Cortex of kidney (tissue), 1 donor: ENCODE measurements at places on chromosomes 7 and 10.

DNA sequence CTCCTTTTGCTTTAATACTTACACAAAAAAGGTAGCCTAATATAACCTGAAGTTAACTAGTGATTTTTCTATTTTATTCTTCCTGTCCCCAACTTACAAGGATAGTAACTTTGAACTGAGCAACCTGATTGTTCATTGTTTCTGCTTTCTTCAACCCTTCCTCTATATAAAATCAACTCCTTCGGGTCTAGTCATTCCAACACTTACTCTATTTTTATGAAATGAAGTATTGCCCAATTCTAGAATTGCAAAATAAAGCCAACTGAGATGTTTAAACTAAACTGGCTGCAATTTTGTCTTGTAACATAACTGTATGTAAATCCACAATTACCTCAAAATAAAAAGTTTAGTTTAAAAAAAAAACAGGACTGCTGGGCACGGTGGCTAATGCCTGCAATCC, 20.3 kb upstream of the DNA2 start:
- no peak for DNase-seq

DNA sequence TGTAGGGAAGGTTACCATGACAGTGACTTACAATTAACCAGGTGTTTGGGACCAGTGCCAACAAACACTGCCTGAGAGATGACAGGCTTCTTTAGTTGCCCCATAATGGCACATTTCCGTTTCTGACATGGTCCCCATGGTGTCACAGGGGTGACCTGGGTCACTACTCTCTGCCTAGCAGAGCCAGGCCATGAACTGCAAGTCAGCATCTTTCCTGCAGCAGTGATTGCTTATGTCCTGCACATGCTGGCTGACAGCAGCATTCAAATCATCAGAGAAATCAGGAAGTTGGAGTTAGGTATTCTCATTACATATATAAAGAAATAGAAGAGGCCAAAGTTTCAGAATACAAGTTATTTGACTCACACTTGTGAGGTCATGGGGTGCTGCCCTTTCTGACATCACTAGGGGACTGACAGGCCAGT, 47.1 kb upstream of the ZNRF2 start:
- no peak for DNase-seq

GRCh38 chr7:5491251-5492019, 67.8 kb upstream of the TNRC18 start:
- no peak for DNase-seq

- no peak for DNase-seq
These were observed 257.9 kb downstream of the PTEN start for GRCh38 chr10:88121361-88121760.

DNA sequence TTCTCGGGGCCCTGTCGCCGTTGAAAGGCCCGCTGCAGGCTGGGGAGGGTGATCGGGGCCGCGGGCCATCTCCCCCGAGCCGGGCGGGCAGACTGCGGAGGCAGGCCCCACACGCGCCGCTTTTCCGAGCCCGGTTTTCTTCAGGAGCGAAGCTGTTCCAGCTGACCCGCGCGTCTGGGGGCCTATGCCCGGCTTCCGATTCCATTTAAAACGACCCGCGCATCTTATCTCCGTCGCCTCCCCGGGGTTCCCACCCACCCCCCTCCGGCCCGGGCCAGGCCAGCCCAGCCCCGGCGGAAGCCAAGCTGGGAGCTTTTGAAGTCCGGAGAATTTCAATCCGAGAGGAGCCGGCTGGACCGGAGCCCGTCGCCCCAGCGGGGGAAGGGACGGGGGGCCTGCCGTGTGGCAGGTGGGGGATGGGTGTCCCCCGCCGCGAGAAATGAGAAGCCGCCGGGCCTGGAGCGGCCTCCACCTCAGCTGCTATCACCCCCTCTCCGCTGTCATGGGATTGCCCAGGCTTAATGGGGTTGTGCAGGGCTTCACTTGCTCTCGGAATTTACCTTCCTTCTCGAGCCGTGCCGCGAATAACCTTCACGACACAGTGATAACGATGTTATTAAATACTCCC, 3.1 kb upstream of the EVX1 start:
- no peak for DNase-seq

DNA sequence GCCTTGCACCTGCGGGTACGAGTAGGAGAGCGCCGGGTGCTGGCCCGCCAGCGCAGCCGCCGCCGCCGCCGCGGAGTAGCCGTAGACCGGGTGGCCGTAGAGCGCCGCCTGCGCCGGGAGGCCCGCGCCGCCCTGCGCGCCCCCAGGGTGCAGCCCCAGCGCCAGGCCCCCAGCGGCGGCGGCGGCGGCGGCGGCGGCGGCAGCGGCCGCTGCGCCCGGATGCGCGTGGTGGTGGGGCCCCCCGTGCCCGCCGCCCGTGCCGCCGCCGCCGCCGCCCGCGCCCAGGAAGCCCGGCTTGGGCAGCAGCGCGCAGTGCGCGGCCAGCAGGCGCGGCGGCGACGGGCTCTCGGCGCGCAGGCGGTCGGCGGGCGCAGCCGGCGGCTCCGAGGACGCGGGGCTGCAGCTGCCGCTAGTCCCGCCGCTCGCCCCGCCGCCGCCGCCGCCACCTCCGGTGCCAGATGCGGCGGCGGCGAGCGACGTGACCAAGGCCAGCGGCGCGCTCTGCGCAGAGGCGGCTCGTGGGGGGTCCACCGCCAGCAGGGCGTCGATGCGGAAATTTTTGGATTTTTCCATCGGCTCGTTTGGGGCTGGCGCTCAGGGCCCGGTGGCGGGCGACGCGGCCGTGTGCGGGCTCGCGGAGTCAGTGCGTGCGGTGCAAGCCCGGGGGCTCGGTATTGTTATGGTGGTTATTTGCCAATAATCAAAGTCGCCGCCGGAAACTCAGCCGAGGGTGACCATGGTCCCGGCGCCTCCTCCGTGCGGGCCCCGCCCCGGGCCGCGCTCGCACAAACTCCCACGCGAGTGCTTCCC, 480 bp downstream of the MNX1 start:
- no peak for DNase-seq

GRCh38 chr7:28784171-28784902, 173.8 kb downstream of the TRIL start:
- DNase-seq: no peak

DNA sequence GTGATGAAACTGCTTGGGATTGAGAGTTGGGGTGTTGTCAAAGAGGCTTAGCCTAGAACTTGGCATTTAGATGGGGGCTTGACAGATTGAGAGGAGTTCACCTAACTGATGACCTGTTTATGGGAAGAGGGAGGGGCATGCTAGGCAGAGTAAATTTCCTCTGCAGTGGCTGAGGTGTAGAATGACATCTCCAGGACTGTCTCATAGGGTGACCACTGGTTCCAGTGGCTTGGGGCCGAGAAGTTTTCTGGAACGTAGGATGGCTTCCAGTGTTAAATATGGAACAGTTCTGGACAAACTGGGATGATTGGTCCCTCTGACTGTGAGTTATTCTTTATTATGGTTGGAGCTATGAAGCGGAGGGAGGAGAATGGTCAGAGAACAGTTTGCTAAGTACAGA, 186.4 kb downstream of the PLXDC2 start:
- no peak for DNase-seq

- DNase-seq: no peak
These were observed 504.3 kb upstream of the VSTM2A start for GRCh38 chr7:54037873-54038272.

DNA sequence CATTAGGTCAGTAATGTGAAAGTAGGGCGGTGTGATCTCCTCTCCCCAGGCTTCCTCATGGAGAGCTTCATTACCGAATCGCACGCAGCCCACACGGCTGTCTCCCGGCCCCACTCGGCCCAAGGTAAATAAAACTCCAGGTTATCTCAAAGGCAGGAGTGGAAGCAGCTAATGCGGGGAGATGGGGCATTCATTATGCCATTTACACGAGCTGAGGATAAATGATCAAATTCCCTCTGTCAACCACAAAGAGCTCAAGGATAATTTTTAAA, 93.5 kb downstream of the ADARB2 start:
- DNase-seq: no peak

DNA sequence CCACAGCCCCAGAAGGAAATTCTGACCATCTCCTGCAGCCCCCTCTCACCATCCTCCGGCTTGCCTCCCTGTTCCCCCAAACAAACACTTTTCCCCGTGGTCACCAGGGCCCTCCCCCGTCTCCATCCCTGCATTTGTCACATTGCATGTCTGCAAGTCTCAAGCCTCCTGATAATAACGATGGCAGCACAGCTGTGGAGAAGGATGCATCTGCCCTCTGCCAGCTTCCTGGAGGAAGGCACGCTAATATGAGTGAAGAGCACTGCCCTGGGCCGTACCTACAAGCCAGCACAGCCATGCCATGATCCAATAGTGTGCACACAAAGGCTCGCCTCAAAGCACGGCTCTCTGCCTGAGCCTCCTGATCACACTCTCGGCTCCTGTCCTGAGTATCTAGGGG, 98.5 kb downstream of the SLIT1 start:
- DNase-seq: no peak

GRCh38 chr10:12480440-12480839, 131.1 kb downstream of the CAMK1D start:
- no peak for DNase-seq

DNA sequence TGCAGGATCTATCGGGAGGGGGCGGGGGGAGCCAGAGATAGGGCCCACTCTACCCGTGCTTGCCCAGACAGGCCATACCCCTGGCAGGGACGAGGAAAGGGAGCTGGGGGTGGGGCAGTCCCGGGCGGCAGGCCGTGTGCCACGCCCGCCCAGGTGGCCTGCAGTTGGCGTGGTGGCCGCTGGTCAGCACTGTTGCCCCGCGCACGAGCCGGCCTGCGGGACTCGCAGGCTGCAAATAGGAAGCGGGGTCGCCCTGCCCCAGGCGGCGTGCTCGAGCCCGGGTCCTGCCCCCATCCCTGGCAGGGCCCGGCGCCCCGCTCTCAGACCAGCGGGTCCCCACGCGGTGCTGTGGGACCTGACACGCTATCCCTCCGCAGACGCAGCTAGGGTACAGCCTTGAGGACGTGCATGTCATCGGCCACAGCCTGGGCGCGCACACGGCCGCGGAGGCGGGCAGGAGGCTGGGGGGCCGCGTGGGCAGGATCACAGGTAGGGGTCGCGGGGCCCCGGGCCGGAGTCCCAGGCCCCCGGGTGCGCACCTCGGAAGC, 6.7 kb downstream of the PNLIPRP2 start:
- no peak for DNase-seq

DNA sequence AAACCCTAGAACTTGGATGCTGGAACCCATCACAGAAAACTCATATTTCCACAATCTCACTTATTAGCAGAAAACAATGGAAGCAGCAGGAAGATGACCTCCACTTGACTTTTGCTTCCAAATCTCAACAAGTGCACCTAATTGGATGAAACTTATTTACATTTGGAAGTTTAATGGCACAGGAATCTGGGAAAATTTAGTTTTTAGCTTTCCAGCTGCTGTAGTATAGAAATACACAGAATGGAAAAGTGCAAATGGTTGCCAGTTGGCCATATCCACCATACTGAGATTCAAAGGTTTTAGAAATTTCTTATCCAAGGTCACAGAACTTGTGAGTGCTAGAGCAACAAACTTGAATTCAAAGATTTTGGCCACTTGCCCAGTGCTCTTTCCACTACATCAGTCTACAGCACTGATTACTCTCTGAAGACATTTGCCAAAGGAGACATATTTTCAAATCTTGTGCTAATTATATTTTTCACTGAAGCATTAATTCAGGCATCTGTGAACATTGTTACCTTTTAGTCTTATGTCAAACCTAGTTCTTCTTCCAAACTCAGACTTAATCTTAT, 9.3 kb upstream of the AHR start:
- DNase-seq: no peak

- DNase-seq: no peak
These were observed 949.4 kb upstream of the POT1 start for GRCh38 chr7:125878988-125879387.

DNA sequence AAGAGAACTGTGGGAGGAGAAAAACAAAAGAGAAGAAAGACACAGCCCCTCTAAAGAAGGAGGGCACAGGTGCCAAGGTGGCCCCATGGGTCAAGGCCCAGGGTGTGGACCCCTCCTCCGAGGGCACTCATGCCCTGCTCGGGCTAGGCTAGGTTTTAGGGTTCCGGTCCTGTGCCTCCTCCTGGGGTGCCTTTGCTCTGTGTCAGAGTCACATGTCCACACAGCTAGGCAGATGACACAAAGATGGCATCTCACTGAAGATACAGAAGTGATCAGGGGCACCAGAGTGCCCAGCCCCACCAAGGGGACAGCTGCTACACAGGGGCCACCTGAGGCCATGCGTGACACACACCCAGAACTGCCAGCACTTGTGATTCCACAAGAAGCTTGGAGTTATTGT, 116.4 kb upstream of the PPIF start:
- no peak for DNase-seq

GRCh38 chr7:79282882-79283602, 170.4 kb downstream of the MAGI2 start:
- no peak for DNase-seq

GRCh38 chr10:50516171-50516570, 107.6 kb downstream of the SGMS1 start:
- no peak for DNase-seq

GRCh38 chr7:23345601-23346000, 46.5 kb downstream of the MALSU1 start:
- no peak for DNase-seq

DNA sequence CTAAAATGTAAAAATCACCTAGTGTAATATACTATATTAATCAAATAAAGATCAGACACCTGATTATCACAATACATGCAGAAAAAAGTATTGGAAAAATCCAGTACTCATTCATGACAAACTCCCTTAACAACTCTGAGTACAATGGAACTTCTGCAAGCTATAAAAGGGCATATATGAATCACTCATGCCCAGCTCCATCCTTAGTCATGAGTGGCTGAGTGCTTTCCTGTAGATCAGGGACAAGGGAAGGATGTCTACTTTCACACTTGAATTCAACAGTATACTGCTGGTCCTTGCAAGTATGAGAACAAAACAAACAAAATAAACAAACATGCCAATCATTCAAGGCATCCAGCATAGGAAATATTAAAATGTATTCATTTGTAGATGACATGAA, 116.5 kb downstream of the ADARB2 start:
- no peak for DNase-seq

- DNase-seq: no peak
These were observed 31.8 kb downstream of the TES start for GRCh38 chr7:116242178-116242577.

GRCh38 chr10:118204292-118204943, 137.7 kb downstream of the FAM204A start:
- no peak for DNase-seq

DNA sequence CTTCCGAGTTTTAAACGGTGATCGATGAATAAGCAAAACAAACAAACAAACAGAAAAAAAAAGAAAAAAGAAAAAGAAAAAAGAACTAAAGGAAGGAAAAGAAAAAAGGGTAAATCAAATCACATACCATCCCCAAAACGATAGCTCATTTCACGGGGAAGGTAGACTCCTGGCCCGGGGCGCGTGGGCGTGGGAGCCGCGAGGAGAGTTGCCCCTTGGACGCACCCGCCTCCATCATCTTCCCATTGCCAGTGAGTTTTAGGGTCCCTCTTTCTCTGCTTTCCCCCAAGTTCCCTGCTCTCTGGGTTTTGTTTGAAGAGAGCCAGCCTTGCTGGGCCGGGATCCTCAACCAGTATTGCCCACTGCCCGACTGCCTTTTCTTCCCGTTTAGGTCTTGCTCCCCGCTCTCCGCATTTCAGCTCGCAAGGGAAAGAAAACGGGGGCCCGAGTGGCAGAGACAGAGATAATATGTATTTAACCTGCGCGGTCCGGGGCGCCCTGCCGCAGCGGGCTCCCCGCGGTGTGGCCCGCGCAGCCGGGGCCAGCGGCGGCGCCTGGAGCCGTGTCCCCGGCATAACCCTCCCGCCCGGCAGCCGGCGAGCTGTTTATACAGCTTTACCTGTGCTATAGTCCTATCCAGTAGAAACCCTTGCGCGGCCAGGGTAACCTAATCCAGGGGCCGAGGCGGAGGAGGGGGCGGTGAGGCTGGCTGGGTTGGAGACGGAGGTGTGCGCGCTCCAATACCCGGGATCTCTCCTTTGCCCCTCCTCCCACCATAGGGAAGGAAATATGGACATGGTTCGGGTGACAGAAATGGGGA, 5.2 kb upstream of the GATA3 start:
- DNase-seq: no peak
